ENCODE measurements at places on chromosomes 7 and 10.

DNA sequence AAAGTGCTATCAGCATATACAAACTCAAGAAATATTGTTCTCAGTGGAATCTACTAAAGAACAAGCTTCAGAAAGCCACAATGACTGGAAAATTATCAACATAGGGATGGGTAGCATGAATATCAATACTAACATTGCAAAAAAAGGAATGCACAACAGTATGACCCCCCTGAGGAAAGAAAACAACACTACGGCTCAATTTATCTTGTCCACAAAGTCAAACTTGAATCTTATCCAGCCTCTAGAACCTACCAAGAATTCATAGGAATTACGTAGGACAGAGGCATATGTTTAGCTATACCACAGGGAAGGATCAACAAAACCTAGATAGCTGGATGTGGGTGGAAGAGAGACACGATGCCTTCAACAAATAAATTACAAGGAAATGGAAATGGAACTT lies 54.6 kb downstream of the AGMO start:
- no peak for DNase-seq

DNA sequence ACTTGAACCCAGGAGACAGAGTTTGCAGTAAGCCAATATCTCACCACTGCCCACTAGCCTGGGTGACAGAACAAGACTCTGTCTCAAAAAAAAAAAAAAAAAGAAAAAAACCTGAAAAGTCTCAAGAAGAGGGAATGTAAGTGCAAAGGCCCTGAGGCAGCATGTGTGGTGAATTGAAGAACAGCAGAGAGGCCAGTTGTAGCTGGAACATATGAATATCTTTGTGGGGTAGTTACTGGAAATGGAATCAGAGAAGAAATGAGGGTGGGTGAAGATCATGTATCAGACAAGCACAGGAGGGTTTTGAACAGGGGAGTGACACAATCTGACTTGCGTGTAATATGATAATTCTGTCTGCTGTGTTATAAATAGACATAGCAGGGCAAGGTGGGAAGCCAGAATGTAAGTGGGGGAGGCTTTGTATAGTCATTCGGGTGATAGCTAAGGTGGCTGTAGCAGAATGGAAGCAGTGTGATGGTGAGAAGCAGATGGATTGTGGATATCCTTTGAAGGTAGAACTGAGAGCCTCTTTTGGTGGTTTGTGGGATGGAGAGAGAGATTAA lies 45.3 kb upstream of the ITGA8 start:
- no peak for DNase-seq

DNA sequence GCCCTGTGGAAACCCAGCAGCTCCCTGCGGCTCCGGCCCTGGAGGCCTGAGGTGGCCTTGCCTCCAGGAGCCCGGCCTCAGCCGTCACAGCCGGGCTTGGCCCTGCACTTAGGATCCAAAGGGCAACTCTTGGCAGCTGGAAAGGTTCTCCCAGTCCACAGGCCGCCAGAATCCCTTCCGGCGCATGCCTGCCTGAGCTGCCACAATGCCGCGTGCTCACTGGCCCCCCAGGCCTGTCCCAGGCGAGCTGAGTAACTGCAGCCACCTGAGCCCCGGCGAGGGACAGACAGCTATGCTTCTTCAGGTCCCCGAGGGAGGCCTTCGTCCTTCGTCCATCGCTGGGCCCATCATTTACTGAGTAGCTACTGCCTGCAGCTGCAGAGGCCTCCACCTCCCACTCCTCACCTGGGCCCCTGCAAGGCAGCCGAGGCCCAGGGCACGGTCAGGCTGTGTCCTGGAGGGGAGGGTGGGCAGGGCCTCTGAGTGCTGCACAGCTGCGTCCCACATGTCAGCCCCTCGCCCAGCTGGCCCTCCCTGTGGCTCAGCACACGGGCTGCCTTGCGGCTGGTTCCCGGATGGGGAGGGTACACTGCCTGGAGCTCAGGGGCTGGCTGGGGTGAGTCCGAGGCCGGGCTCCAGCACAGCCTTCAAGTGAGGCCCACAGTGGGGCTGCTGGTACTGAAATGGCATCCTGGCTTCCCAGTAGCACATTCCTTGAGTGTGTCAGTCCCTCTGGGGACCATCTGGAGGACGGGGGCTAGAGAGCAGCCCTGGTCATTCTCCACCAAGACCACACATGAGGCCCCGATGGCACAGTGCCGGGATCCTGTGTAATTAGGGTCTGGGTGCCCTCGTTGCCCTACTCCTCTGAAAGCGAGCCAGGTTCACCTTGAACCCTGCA lies 172.5 kb downstream of the ELFN1 start:
- no peak for DNase-seq

GRCh38 chr7:31098642-31099360 lies 46.7 kb downstream of the ADCYAP1R1 start:
- no peak for DNase-seq

DNA sequence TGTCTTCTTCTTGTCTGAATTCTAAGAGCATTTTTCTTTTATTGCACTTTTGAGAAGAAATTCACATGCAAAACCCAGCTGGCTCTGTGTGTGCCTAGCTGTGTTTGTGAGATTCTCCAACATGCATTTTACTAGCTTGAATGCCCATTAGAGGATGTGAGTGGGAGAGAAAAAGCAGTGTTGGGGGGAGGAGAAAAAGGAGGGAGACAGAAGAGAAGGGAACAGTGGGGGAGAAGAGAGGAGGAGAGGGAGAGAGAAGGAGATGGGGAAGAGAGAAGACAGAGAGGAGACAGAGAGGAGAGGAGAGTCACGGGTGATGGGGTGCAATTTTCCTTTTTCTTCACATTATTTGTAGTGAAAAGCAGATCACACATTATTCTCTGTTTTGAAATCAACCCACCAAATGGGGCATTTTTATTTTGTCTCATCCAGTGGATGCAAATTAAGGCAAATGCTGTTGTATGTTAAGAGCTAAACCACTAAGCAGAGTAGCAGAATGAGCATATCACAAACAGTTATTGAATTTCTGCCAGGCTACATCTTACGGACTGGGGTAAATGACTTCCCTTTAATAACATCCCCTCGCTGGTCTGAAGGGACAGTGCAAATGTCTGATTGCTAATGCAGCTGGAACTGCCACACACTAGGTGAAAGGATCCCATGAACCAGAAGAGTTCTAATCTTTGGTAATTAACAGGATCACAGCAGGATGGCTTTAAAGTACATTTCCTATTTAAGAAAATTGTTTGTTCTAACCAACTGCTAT lies 849 bp downstream of the LRRN3 start:
- peak; percentile 65 for DNase-seq

DNA sequence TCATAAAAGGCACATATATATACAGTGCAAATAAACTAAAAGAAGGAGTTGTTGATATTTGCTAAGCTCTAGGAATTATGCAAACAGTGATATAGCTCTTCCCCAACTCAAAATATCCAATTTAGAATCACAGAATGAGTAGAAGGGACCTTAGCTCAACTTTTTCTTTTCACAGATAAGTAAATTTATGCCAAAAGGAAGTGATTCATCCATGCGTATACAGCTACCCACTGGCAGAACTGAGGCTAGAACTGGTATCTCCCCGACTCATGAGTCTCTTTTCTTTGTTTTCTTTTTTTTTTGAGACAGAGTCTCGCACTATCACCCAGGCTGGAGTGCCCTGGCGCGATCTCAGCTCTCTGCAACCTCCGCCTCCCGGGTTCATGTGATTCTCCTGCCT lies 54.2 kb upstream of the SVIL start:
- DNase-seq = no peak

GRCh38 chr10:92742331-92743228 lies 52.8 kb downstream of the HHEX start:
- no peak for DNase-seq

GRCh38 chr7:151426441-151426903 lies 13.5 kb downstream of the CRYGN start:
- no peak for DNase-seq

GRCh38 chr10:104101902-104102301 lies 16.2 kb upstream of the COL17A1 start:
- DNase-seq = no peak

DNA sequence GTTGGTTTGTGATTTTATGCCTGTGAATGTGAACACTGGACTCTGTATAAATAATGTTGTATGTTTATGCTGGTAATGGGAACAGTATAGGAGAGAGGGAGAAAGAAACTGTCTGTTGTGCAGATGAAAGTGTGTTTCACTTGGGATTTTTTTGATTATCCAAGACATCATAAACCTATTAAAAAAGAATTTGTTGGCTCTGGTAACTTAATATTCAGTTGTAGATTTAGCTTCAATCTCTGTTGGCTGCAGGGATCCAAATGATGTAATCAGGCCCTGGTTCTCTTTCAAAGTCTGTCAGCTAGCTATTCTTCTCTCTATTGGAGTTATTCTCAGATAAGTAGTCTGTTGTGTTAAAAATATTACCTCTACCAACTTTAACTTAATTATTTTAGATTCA lies 168.8 kb upstream of the RHOBTB1 start:
- DNase-seq = no peak

DNA sequence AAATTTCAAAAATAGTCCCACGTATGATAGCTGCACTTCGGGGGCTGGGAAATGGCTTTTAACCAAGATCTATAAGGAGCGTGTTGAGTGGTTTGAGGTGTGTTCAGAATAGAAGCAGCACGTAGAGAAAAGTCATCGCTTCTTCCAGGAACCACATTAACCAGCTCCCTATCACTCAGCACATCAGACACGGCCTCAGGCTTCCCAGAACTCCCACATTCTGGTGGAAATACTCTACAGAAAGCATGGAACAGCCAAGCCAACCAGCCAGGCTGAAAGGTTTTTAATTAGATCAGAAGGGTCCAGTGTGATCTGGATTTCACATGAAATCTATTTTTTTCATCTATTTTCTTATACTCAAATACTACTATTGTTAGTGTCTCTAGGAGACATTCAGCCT lies 231.5 kb upstream of the NRP1 start:
- DNase-seq = no peak
